ENCODE measurements at places on chromosomes 5 and 9.
A peak's percentile ranks its signal among the peaks of the same experiment; 100 is the strongest.

- DNase-seq = no peak
Observed at GRCh38 chr5:144144956-144145751, 25.3 kb downstream of the YIPF5 start.

DNA sequence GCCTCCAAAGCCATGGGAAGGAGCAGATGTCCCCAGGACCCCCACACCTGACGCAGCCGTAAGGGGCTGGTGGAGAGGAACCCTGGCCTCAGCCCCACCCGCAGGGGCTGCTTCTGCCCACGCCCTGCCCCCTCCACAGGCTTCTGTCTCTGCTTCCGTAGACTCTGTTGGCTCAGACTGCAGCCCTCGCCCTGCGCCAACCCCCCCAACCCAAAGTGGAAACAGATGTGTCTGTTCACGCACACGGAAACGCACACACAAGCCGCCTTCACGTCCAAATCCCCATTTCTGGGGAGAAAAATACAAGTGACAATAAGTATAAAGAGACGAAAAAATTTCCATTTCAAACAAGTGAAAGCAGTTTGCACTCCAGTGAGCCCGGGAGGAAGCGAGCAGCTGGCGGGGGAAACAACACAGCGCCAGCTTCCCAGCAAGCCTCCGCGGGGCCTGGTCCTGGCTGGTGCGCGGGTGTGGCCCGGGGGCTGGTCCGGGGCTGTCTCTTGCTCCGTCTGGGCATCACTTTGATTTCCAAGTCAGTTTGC is 32.6 kb upstream of the RXRA start:
- DNase-seq = no peak

- DNase-seq = no peak
Observed at GRCh38 chr5:123875561-123876275, 363.7 kb downstream of the CSNK1G3 start.

GRCh38 chr9:36956908-36957307 is 77.2 kb downstream of the PAX5 start:
- no peak for DNase-seq

GRCh38 chr9:4780651-4781050 is 12.1 kb upstream of the RCL1 start:
- DNase-seq = no peak

GRCh38 chr5:14895301-14895700 is 23.7 kb upstream of the ANKH start:
- DNase-seq = no peak

- no peak for DNase-seq
Observed at GRCh38 chr9:135565636-135566035, 4.1 kb downstream of the PAEP start.

DNA sequence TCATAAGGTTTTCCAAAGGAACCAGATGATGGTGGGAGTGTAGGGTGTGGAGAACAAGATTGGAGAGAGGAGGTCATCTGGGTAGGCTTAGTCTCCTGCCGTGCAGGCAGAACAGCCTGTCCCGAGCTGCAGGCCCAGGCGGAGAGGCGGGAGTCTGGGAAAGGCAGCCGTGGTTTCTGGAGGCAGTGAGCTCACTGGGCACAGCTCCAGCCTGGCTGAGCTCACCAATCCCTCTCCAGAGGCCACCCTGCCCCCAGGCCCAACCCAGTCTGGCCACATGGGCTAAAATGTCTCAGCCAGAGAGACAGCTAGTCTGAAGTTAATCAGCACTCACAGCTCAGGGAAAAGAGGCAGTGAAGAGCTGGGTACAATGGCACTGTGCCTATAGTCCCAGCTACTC is 12.3 kb downstream of the P4HA2 start:
- DNase-seq = no peak

GRCh38 chr5:42583322-42583721 is 160.1 kb downstream of the GHR start:
- DNase-seq = peak; percentile 9

- DNase-seq = no peak
Observed at GRCh38 chr5:124663101-124663506, 83.3 kb downstream of the ZNF608 start.

DNA sequence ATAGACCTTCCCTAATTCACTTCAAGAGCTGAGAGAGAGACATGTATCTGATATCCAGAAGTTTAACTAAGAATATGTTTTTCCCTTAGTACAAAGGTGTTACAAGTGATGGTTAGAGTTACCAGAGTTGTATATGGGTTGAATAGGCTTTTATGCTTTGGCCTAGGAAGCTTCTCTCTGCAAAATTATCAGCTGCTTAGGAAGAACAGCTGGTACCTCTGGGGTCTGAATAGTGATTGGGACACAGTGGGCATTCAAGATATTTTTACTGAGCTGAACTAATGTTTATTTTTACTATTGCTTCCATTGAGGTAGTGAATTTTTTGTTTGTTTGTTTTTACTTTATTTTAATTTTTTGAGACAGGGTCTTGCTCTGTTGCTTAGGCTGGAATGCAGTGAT is 67.6 kb upstream of the BASP1 start:
- DNase-seq = no peak

- DNase-seq = no peak
Observed at GRCh38 chr9:113179839-113180238, 29.0 kb downstream of the SLC31A2 start.

GRCh38 chr5:119218830-119219782 is 136.7 kb upstream of the TNFAIP8 start:
- DNase-seq = no peak

DNA sequence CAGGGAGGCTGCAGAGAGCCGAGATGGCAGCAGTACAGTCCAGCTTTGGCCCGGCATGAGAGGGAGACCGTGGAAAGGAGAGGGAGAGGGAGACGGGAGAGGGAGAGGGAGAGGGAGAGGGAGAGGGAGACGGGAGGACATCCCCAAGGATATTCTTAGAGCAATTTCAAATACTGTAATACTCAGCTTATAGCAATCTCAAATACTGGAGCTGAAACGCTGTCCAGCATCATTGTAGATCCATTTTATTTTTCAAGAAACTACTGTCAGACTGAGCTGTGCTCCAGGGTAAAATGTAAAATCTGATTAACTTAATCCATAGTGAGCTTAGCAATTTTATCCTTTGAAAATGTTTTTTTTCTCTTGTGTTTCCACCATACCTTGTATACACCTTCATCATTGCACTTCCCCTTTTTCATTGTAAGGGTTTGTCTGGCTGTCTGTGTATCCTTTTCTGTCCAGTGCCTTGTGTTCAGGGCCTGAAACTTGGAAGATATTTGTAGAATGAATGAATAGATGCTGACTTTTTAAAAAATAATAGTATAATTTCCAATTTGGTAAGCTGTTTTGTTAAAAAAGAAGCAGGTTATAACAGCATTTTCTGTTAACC is 64.0 kb upstream of the LRRC70 start:
- DNase-seq = no peak

DNA sequence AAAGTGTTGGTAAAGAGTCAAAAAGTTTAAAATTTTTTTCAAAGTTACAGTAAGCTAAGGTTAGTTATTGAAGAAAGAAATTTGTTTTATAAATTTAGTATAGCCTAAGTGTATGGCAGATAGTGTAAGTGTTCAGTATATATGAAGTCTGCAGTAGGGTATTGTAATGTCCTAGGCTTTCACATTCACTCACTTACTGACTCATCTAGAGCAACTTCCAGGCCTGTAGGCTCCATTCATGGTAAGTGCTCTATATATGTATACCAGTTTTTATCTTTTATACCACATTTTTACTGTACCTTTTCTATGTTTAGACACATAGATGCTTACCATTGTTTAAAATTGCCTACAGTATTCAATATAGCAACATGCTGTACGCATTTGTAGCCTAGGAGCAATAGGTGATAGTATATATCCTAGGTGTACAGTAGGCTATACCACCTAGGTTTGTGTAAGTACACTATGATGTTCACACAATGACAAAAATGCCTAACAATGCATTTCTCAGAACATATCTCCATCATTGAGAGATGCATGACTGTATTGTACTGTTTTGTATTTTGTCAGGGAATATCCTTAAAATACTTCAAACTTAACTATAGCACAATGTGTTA is 38.5 kb downstream of the CYSTM1 start:
- DNase-seq = no peak

GRCh38 chr9:87088192-87088591 is 140.9 kb upstream of the GAS1 start:
- DNase-seq = no peak

DNA sequence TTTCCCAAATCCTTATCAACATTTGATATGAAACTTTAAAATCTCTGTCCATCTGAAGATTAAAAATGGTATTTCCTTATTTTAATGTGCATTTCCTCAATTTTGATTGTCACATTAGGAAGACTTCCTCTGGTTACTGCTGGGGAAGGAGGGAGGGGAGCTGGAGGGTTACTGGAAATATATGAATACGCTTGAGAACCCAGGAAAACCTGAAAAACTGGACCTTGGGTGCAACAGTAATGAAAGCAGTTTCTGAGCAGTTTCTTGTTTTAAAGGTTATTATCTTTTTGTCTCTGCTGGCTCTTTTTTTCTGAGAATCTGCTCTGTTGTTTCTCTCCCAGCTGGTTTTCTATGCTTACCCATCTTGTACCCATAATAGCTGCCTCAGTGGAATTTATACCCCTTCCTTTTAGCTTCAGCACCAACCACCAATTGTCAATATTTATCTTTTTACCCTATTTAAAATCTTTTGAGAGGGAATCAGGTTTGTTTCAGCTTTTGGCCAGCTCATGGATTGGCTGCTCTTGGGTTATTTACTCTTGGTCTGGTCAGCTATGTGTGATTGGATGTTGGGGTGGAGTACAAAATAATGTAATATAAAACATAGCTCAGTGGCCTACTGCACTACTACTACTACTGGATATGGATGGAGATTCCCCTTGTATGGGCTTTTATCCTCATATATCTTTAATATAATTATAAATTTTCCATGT is 67.4 kb downstream of the UNC13B start:
- DNase-seq = no peak

- no peak for DNase-seq
Observed at GRCh38 chr9:70222354-70222753, 36.4 kb upstream of the SMC5 start.

- DNase-seq = no peak
Observed at GRCh38 chr9:131977109-131977838, 102.4 kb downstream of the MED27 start.

DNA sequence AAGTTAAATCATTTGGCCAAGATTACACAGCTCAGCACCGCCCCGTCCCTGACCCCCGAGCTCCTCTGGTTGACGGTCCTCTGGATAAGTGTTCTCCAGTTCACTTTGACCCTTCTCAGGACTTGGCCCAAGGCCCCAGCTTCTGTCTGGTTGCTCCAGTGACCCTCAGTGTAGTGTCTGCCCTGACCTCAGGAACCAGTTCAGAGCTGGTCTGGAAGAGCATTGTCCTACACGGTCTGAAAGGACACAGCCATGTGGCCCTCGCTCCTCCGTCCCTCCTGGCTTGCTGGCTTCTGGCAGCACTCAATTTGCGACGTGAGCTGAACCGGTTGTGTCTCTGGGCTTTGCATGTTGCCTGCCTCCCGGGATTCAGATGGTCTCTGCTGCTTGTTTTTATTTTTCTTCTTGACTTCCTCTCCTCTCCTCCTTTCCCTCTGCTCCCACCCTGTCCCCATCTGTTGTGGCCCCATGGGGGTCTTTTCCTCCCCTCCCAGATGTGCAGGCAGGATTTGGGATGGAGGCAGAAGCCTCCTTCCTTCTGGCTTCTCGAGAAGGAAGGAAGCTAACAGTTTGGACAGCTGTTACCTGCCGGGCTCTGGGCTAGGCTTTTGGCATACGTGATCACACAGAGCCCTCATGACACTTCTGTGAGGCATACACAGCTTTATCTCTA is 72.0 kb downstream of the PPARGC1B start:
- DNase-seq = no peak

GRCh38 chr5:139659695-139660101 is 11.5 kb downstream of the CXXC5 start:
- no peak for DNase-seq

Measured in activated gamma-delta T cell treated with anti-CD3 and anti-CD28 coated beads, Interleukin-2, amount 50 U/mL, for 16 hours (primary cell).